ENCODE measurements at places on chromosomes 3 and 15.
A peak's percentile ranks its signal among the peaks of the same experiment; 100 is the strongest.

GRCh38 chr3:60954048-60954447, 297.2 kb downstream of the FHIT start:
- DNase-seq: no peak

- DNase-seq: no peak
These were observed 48.6 kb downstream of the OR5H15 start for GRCh38 chr3:98215051-98215450.

- DNase-seq: no peak
These were observed 61.0 kb upstream of the AGBL1 start for GRCh38 chr15:86018679-86019078.

- DNase-seq: no peak
These were observed 20.3 kb upstream of the PLSCR4 start for GRCh38 chr3:146271180-146271579.

DNA sequence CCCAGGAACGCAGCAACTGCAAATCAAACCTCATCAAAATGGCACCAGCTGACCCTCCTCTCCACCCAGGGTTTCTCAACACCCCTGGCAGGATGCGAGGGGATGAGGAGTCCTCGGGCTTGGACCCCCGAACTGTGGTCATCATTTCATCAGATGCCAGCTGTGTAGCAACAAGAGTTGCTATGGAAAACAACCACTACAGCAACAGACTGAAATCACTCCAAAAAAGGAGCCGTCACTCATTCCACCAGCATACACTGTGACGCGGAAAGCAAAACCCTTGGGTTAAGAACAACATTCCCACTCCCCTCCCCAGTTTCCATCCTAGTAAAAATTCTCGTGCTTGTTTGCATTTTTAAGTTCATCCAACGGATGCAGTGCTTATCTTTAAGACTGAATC, 40.1 kb downstream of the VGLL4 start:
- DNase-seq: no peak

GRCh38 chr3:179533274-179533673, 29.5 kb upstream of the ACTL6A start:
- no peak for DNase-seq

GRCh38 chr15:36777926-36778325, 198.5 kb downstream of the CDIN1 start:
- no peak for DNase-seq

- DNase-seq: no peak
These were observed 113.3 kb downstream of the ANP32A start for GRCh38 chr15:68707386-68707785.

- no peak for DNase-seq
These were observed 4.1 kb downstream of the CEMIP start for GRCh38 chr15:80783260-80783659.

DNA sequence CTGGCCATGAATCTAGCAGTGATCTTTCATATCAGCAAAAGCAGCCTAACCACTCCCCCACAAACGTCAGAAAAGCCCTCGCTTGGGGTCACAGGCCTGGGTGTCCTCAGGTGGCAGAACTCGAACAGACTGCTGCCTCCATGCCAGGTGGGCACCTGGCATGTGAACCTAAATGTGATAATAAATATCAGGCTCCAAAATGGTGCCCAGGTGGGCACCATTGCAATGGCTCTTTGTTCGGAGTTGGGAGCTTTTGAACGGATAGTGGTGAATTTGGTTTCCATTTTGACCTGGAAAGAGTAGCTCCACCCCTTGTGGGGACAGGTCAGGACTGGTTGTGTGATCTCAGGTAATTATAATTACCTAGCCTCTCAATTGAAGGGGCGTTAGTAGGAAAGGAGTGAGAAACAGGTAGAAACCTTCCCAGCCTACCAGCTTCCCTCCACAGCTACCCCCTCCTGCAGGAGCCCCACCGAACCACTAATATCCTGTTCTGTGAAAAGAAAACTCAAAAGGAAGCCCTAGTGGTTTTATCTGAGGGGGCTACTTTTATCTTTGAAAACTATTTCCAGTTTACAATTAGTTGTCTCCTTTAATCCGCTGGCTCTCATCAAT, 18.1 kb downstream of the MYO1E start:
- no peak for DNase-seq

GRCh38 chr15:85091990-85092389, 110.3 kb downstream of the PDE8A start:
- no peak for DNase-seq

- DNase-seq: peak; percentile 61
These were observed 75.1 kb upstream of the LMOD3 start for GRCh38 chr3:69197455-69197854.

- DNase-seq: no peak
These were observed 174.5 kb downstream of the FNDC3B start for GRCh38 chr3:172213904-172214303.

GRCh38 chr3:41405466-41405865, 206.2 kb downstream of the CTNNB1 start:
- no peak for DNase-seq

GRCh38 chr3:152626226-152626625, 208.7 kb upstream of the P2RY1 start:
- DNase-seq: no peak

DNA sequence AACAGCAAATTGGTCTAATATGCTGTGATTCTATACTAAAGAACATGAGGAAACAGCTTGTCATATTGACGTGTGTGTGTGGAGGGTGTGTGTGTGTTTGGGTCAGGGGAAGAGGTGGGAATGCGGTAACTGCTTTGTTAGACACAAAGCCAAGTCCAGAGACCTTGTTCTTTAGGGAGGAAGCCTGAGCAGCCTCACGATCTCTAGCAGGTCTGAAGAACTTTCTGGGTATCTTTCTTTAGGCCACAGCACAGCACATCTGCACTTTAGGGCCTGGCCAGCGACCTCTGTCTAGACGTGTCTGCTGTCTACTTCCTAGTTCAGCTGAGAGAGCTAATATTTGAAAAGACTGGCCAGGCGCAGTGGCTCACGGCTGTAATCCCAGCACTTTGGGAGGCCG, 220.0 kb upstream of the TPRG1 start:
- DNase-seq: no peak

DNA sequence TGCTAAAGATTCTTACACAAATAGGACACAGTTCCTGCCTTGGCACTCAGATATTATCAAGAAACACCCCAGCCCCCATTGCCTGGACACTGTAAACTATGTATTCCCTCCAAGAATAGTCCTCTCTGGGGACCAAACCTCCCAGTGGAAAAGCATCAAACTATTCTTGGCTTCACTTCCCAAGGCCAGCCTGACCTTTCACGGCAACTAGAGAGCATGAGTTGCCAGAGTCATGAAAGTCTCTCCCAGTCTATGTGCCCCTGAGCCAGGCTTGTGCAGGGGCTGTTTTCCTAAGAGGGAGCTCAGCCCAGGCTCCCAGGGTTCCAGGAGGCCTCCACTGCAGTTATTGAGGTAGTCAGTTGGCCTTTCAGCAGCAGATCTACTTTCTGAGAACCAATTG, 251.9 kb upstream of the TGFBR2 start:
- DNase-seq: no peak

DNA sequence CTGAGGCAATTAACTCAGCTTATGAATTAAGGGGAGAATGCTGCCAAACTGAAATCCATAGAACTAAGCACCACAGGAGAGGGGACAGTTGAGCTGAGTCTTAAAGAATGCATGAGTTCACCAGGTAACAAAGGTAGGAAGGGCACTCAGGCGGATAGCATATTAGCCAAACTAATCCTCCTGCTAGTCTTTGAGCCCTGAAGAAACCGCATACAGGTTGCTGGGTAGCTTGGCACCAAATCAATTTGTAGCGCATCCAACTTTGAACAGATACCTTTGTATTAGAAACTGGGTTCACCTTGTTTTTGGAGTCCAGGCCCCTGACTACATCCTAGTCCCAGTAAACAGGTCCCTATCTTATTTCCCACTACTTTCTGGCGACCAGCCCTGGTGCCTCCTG, 93.7 kb downstream of the FRMD4B start:
- no peak for DNase-seq

GRCh38 chr3:124763644-124764358, 33.5 kb downstream of the UMPS start:
- DNase-seq: peak; percentile 82

DNA sequence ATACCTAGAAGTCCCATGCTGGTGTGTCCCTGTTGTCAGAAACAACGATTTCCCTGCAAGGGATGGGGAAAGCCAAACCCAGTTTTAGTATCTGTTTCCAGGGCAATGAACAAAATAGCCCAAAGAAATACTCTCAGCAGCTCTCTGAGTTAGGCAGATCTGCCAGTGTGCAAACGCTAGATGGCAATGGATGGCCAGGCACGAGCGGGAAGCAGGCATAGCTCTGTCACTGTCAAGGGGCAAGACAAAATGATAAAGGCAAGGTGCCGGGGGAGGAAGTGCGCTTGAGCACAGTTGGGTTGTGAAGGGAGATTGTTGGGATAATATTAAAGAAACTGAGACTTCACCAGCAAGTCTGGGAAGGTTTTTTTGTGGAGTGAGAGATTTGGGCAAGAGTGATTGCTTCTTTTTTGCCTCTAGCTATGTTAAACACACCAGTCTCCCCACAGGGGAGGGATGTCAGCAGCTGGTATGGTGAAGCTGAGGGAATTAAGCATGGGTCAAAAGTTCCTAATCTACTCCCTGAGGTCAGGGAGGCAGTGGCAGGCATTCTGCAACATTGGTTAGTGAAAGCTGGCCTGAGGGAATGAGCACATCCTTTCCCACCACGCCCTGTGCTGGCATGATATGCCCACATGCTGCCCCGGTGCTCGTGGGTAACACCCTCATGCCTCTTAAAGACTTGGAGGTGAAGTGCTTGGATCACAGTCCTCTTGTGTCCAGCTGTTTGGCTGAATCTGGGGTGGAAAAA, 117.5 kb downstream of the PDCD6IP start:
- DNase-seq: peak; percentile 47
